GM23338 (cell line): ENCODE measurements at places on chromosomes 12 and 14.
A peak's percentile ranks its signal among the peaks of the same experiment; 100 is the strongest.

DNA sequence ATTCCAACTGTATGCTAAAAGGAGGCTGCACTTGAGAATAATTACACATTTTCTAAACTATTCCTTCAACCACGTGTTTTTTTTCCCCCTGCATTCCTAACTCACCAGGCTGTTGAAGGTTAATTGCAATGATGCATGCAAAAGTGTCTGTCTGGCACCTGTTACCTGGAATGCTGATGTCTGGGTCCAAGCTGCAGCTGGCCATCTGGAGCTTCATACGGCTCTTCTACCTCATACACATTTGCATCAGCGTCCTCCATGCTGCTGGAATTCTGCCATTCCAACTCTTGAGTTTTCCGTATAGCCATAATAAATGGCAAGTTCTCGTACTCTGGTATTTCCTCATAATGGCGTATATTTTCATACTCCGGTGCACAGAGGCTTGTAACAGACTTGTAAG is 8.6 kb downstream of the FGD6 start:
- DNase-seq: no peak
- H3K4me1 ChIP-seq: peaks cover 81% of the 10 kb centered on the region
- H3K27ac ChIP-seq: peak overlapping the region; percentile 96
- no peaks in the 10 kb centered on the region for H3K36me3 ChIP-seq
- H3K27me3 ChIP-seq: no peaks in the 10 kb centered on the region

DNA sequence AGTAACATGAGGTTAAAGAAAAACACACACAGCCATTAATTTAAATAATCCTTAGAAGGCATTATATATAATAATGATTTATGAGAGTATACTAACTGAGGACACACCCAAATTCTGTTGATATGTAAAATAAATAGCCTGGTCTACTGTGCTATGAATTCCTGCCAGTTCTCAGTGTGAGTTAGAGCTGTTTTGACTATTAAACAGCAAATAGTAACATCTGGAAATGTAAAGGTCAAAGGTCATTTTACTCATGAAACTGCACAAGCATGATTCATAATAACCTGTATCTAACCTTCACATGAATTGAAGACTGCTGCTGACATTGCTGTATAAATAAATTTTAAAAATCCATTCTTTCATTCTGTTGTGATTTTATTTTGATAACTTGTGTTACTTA is 966.7 kb downstream of the SLC6A15 start:
- no peak overlapping the region for H3K27ac ChIP-seq
- H3K4me1 ChIP-seq: peaks cover 17% of the 10 kb centered on the region; the same call in 1 of the 2 replicates
- no peaks in the 10 kb centered on the region for H3K36me3 ChIP-seq
- H3K27me3 ChIP-seq: no peaks in the 10 kb centered on the region

DNA sequence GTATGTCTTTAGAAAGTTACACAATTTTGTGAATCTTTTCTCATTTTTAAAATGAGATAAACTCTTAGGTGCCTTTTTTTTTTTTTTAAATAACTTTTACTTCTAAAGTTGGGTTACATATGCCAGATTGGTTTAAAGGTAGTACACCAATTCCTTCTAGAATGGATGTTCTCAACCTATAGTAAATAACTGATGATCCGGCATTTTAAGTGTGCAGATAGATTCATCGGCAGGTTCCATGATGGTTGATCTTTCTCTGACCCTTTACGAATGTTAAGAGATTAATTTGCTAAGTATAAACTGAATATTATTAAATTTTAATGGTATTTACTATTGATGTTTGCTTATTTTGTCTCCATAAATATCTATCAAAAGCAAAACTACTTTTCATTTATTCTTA is 8.3 kb downstream of the AP5M1 start:
- H3K27ac ChIP-seq: no peak overlapping the region
- H3K4me1 ChIP-seq: no peaks in the 10 kb centered on the region
- H3K36me3 ChIP-seq: peaks cover 6% of the 10 kb centered on the region; the same call in 1 of the 2 replicates

GRCh38 chr12:66598079-66598478 is 80.8 kb downstream of the GRIP1 start:
- H3K36me3 ChIP-seq: no peaks in the 10 kb centered on the region
- no peak overlapping the region for H3K4me3 ChIP-seq
- DNase-seq: no peak
- peaks cover 23% of the 10 kb centered on the region for H3K4me1 ChIP-seq
- no peaks in the 10 kb centered on the region for H3K27me3 ChIP-seq

- no peak for DNase-seq
- H3K27me3 ChIP-seq: no peaks in the 10 kb centered on the region
- H3K36me3 ChIP-seq: no peaks in the 10 kb centered on the region
- H3K27ac ChIP-seq: no peak overlapping the region
- H3K4me3 ChIP-seq: no peak overlapping the region
These were observed 39.5 kb upstream of the NT5DC3 start for GRCh38 chr12:103880299-103881142.

GRCh38 chr12:118850244-118850825 is 131.0 kb upstream of the SRRM4 start:
- no peaks in the 10 kb centered on the region for H3K27me3 ChIP-seq
- peaks cover 4% of the 10 kb centered on the region; the same call in 1 of the 2 replicates for H3K4me1 ChIP-seq
- no peaks in the 10 kb centered on the region for H3K36me3 ChIP-seq
- no peak overlapping the region for H3K4me3 ChIP-seq
- DNase-seq: peak; percentile 82

- H3K36me3 ChIP-seq: no peaks in the 10 kb centered on the region
- no peak overlapping the region for H3K27ac ChIP-seq
- H3K4me3 ChIP-seq: no peak overlapping the region
- no peaks in the 10 kb centered on the region for H3K27me3 ChIP-seq
- 0 out of 2 replicates have a peak, but pooled peaks cover 2% of the 10 kb centered on the region for H3K4me1 ChIP-seq
These were observed 155.6 kb upstream of the PWP1 start for GRCh38 chr12:107529991-107530390.

DNA sequence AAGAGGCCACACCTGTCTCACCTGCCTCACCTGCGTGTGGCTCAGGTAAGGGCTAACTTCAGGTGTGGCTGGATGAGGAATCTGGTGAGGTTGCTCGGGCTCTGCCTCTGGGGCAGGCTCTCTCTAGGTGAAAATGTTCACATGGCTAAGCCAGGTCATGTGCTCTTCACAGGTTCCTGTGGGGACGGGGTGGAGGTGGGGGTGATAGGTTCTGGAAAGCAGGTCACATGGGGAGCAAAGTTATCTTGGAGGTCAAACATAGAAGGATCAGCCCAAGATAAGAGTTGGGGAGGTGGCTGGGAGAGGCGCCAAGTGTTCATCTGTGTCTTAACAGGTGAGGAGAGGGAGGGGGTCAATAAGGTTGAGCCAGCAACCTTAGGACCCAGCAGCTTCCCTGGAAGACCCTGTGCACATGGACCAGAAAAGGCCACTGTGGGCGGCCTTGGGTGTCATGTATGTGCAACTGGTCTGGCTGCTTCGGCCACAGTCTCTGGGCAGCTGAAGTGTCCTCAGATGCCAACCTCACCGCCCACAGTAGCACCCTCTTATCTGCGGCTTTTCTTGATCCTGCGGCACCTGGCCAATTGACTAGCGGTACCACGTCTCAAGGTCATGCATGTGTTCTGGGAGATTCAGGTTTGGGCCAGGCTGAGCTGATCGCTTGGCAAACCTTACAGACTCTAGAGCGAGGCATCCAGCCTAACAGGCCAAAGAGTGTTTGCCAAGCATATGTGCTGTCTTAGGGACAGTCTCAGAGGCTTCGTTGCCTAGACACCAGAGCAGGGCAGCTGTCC is 60.5 kb downstream of the CACNA1C start:
- no peaks in the 10 kb centered on the region for H3K4me1 ChIP-seq
- H3K36me3 ChIP-seq: no peaks in the 10 kb centered on the region

DNA sequence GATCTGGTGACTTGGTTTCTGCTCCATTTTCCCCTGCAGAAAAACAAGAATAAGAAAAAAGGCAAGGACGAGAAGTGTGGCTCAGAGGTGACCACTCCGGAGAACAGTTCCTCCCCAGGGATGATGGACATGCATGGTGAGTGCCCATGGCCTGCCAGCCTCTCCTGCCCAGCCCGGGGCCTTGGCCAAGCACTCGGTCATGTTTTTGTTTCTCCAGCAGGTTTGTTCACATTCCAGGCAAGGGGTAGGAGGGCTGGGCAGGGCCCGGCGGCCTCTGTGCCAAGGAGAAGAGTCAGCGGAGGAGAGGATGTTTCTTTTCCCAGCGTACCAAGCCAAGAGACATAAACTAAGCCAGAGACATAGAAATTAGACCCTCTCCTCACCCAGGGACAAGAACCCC is 13.6 kb downstream of the BCL7A start:
- no peak for DNase-seq
- H3K36me3 ChIP-seq: no peaks in the 10 kb centered on the region
- no peak overlapping the region for H3K4me3 ChIP-seq

GRCh38 chr12:53626702-53627169 is 554 bp upstream of the ATF7 start:
- H3K4me1 ChIP-seq: peaks cover 22% of the 10 kb centered on the region
- DNase-seq: no peak
- no peaks in the 10 kb centered on the region for H3K36me3 ChIP-seq
- H3K27ac ChIP-seq: peak overlapping the region; percentile 64; the same call in 1 of the 2 replicates
- H3K27me3 ChIP-seq: no peaks in the 10 kb centered on the region

DNA sequence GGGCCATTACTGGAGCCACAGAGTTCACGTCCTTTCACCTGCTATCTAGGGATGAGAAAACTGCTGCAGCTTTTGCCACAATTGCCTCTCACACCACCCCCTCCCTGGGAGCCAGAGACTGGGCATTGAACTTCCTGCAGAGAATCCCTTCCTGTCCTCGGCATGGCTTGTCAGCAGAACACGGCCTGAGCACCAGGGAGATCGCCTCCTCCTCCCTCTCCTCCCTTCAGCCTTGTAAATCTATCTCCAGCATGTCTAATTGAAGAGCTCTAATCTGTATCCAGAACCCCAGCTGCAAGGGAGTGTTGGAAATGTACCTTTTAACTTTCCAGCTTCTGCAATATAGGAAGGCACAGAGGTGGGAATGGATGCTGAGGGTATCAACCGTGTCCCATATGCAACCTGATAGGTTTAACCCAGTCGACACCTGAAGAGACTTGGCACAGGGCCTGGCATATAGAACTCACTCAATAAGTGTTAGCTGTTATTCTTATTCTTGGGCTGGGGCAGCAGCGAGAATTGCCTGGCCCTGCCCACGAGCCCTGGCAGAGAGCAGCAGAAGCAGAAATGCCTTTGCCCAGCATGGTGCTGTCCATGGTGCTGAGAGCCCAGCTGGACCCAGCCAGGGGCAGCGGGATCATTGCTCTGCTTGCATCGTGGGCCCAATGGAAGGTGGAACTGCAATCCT is 26.8 kb downstream of the TMEM63C start:
- no peak overlapping the region for H3K27ac ChIP-seq
- peak; percentile 87 for DNase-seq
- no peaks in the 10 kb centered on the region for H3K36me3 ChIP-seq

GRCh38 chr12:121799842-121800693 is 3.7 kb upstream of the SETD1B start:
- peak; percentile 83 for DNase-seq
- H3K4me3 ChIP-seq: peak overlapping the region; percentile 59
- no peaks in the 10 kb centered on the region for H3K27me3 ChIP-seq
- H3K27ac ChIP-seq: peak overlapping the region; percentile 96
- H3K36me3 ChIP-seq: no peaks in the 10 kb centered on the region

GRCh38 chr14:78399316-78399889 is 229.2 kb downstream of the NRXN3 start:
- H3K36me3 ChIP-seq: no peaks in the 10 kb centered on the region
- peaks cover 14% of the 10 kb centered on the region for H3K4me1 ChIP-seq
- H3K4me3 ChIP-seq: no peak overlapping the region
- DNase-seq: peak; percentile 76
- H3K27me3 ChIP-seq: no peaks in the 10 kb centered on the region

DNA sequence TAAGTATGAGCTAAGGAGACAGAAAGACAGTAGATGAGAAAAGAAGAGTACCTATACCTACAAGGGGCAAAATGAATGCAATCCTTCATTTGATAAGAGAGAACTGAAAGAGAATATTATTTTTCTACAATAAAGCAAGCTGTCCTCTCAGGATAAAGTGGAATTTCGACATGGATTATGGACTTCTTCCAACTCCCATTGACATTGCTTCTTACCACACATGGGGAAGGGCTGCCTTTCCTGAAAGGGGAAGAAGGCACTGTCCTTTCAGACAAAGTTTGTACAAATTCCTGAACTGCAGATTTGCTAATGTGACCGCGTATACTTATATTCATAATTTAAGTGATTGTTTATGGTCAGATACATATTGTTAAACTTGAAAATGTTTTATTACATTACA is 4.3 kb upstream of the HEBP1 start:
- no peak overlapping the region for H3K27ac ChIP-seq
- peaks cover 21% of the 10 kb centered on the region for H3K27me3 ChIP-seq
- no peak for DNase-seq

- no peak for DNase-seq
- no peak overlapping the region for H3K4me3 ChIP-seq
- peaks cover 13% of the 10 kb centered on the region for H3K36me3 ChIP-seq
- H3K27ac ChIP-seq: no peak overlapping the region
- no peaks in the 10 kb centered on the region for H3K27me3 ChIP-seq
- no peaks in the 10 kb centered on the region for H3K4me1 ChIP-seq
These were observed 14.0 kb downstream of the SRSF5 start for GRCh38 chr14:69780952-69781351.

- H3K36me3 ChIP-seq: no peaks in the 10 kb centered on the region
- no peaks in the 10 kb centered on the region for H3K4me1 ChIP-seq
- H3K27me3 ChIP-seq: no peaks in the 10 kb centered on the region
- DNase-seq: peak; percentile 78
- H3K27ac ChIP-seq: no peak overlapping the region
These were observed 58.8 kb downstream of the PIK3C2G start for GRCh38 chr12:18320036-18320617.

- H3K27ac ChIP-seq: no peak overlapping the region
- no peaks in the 10 kb centered on the region for H3K27me3 ChIP-seq
- H3K36me3 ChIP-seq: no peaks in the 10 kb centered on the region
- DNase-seq: no peak
- no peaks in the 10 kb centered on the region for H3K4me1 ChIP-seq
- no peak overlapping the region for H3K4me3 ChIP-seq
These were observed 16.3 kb downstream of the GLTP start for GRCh38 chr12:109863847-109864712.

- H3K27me3 ChIP-seq: peaks cover 40% of the 10 kb centered on the region
- H3K36me3 ChIP-seq: no peaks in the 10 kb centered on the region
- H3K27ac ChIP-seq: no peak overlapping the region
- DNase-seq: peak; percentile 69
These were observed 10.9 kb upstream of the KRT77 start for GRCh38 chr12:52713960-52714886.

GRCh38 chr14:31207755-31208545 is at the start of gene HECTD1:
TSS of gene HECTD1 (minus strand) at chr14:31207793. CDS start at chr14:31205936, 1,857 bp downstream.
- peak; percentile 90 for DNase-seq
- no peaks in the 10 kb centered on the region for H3K27me3 ChIP-seq
- peaks cover 8% of the 10 kb centered on the region for H3K4me1 ChIP-seq
- peak within 1 kb of the TSS; percentile 65 for H3K4me3 ChIP-seq

GRCh38 chr12:19382111-19382526 is 57.2 kb upstream of the AEBP2 start:
- H3K36me3 ChIP-seq: no peaks in the 10 kb centered on the region
- peaks cover 6% of the 10 kb centered on the region for H3K4me1 ChIP-seq
- no peaks in the 10 kb centered on the region for H3K27me3 ChIP-seq
- H3K27ac ChIP-seq: peak overlapping the region; percentile 86
- no peak overlapping the region for H3K4me3 ChIP-seq
- peak; percentile 57 for DNase-seq
